Hippocampal formation (tissue), 2 donors: ENCODE measurements at places on chromosomes 7 and 10.

DNA sequence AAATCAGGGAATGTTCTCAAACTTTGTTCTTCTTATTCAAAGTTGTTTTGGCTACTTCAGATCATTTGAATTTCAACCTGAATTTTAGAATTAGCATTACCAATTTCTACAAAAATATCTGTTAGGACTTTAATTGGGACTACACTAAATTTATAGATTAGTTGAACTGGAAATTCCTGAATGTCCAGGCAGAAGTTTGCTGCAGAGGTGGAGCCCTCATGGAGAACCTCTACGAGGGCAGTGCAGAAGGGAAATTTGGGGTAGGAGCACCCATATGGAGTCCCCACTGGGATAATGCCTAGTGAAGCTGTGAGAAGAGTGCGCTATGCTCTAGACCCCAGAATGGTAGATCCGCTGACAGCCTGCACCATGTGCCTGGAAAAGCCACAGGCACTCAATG, 22.8 kb upstream of the AGMO start:
- DNase-seq: no peak

- no peak for DNase-seq
Observed at GRCh38 chr7:17528636-17529035, 230.2 kb downstream of the AHR start.

DNA sequence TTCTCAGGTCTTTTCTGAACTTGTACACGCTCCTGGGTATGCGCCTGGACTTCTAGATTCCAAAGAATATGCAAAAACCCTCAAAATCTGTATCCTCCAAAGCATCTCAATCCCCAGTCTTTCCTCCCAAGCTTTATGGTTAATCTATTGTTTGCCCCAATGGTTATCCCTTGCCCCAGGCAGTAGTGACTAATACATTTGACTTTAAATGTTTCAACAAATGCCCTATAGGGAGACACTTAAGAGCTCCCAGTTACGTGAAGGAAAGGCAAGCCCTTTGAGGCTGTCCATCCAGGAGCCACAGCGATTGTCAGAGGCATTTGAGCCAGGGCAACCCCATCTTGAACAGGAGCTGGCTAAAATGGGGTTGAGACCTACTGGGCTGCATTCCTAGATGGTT, 12.7 kb upstream of the FOXL3 start:
- DNase-seq: no peak

- DNase-seq: no peak
Observed at GRCh38 chr10:34955391-34955790, 134.8 kb downstream of the CUL2 start.

DNA sequence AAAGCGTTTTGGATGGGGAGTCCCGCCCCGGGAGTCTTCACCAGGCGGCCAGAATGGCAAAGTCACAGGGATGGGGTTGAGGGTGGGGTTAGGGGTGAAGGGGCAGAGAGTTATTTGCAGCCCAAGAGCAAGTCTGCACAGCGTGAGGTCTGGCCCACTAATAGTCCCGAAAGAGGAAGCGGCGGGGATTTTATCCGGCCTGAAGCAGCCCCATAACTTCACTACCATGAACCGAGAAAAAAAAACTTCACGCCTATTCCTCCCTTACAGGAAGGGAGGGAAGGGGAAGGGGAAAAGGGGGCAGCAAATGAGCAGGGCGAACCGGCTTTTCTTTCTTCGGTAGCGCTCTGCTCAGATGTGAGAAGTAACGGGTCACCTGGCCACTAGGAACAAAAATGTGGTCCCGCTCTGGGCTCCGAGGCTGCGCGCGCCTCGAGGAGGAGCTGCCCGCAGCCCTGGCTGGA, 712 bp downstream of the ITPRIP start:
- no peak for DNase-seq

- DNase-seq: no peak
Observed at GRCh38 chr10:9244864-9245263, 1190.4 kb downstream of the GATA3 start.

DNA sequence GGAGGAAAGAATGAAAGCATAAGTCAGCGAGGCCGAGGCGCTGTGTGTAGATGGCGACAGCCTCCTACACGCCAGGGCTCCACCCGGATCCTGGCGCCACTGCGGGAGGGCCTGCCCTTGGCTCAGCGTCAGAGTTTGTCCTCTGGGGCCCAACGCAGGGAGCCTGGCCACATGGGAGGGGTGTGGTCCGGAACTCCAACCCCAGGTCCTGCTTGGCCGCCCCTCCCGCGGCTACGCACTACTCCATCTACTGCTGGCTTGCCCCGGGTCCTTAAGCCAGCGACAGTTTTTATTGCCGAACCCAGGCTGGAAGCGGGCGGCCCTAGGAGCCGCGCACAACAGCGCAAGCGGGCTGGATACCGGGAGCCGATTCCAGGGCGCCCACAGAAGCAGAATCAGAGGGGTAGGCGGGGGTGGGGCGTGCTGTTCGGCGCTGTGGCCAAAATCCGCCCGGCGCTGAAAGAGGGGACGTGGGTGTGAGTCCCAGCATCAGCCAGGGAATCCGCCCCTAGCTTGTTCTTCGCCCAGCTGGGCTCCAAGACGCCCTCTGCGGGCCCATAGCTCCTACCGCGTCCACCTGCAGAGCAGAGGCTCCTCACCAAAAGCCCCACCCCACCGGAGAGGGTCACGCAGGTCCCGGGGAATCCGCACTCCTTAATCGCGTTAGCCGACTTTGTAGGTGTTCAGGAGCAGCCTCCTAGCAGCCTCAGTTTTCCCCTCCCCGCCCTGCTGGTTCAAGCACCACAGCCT, 4.5 kb downstream of the KAZALD1 start:
- no peak for DNase-seq

DNA sequence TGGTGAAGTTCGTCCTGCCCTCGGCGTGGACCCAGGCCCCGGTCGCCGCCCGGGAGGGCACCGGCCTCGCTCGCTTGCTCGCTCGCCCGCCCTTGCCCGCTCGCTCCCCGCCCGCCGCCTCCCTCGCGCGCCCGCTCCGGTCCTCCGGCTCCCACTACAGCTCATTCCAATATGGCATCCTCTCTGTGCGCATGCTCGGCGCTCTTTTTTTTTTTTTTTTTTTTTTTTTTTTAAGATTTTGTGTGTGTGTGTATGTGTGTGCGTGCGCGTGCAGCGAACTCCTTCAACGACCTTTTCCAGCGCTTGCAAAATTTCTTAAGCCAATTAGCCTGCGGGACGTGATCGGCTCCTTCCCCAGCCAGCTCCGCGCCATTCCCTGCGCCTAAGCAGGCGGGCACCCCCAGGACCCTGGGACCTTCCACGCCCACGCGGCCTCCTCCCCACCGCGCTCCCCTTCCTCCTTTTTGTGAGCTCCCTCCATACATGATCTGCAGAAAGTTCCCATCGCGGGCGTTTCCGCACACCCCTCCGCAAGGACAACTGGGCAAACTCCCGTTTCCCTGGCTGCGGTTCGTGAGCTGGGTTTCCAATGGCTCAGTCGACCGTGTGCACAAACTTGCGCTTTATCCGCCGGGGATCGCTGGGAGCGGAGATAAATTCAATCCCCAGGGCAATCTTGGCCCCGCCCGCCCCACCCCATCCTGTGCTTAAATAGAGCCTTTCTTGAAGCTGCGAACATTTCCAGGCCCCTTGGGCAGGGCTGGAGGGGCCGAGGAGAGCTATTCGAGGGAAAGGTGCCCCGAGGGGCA, at the start of gene SFMBT2:
TSS of gene SFMBT2 (minus strand) at position 173 of the 809 bp plus-strand sequence. CDS start 29,136 bp downstream, outside the sequence.
- DNase-seq: peak; percentile 44
